Activated T-cell treated with anti-CD3 and anti-CD28 coated beads for 24 hours (primary cell): ENCODE measurements at places on chromosomes 12 and 14.

DNA sequence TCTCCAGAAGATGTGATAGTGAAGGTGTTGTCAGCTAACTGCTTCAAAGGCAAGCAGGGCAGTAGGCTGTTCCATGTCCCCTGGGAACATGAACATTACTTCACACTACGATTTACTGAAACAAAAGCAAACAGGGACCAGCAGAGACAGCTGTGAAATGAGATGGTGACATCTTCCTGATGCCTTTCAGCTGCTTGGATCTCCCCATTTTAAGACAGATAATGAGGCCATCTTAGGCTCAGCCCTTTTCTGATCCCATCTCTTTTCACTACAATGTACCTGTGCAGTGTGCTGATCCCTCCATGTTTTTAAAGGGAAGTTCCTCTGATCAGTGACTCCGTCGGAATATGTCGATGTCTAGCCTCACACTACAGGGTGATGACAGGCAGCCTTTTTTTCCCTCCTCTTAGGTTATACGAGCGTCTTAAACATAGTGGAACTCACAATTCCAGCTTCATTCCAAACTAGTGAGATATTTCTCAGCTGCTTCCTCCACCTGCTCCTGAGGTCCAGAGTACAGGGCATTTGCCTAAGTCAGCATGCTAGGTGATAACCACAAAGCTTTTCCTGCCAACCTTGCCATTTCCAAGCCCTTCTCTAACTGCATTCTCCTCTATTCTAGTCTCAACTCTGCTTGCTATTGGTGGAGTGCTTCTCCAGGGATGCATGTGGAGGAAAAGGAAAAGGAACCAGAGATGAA, 87.6 kb upstream of the EGLN3 start:
- DNase-seq, result no peak

- no peak for DNase-seq
Measured at GRCh38 chr12:4444031-4444430, 1.6 kb downstream of the FGF6 start.

DNA sequence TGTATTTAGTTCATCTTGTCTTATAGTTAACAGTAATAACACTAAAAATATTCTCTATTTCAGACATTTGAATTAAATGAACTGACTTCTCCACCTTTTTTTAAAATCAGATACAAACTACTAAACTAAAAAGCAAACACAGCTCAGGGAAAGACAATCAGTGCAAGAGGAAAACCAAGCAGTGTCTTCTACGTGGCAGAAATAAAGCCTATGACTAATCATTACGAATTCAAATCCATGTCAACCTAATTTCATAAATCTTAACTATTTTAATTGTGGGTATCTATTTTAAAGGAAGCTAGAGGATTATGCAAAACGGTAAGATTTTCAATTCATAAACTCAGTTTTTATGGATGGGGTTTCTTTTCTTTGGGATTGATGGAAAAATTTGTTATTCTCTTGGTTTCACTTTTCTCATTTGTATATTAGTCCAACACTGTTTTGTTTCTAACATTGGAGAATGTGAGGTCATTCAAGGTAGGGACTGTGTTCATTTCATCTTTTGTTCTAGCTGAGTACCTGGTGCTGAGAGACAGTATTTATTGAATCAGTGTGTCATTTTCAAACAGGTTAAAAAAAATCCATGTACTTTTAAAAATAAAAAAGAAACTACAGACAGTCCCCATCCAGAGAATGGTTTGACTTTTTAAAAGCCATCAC, 12.8 kb upstream of the PALS1 start:
- DNase-seq, result no peak

DNA sequence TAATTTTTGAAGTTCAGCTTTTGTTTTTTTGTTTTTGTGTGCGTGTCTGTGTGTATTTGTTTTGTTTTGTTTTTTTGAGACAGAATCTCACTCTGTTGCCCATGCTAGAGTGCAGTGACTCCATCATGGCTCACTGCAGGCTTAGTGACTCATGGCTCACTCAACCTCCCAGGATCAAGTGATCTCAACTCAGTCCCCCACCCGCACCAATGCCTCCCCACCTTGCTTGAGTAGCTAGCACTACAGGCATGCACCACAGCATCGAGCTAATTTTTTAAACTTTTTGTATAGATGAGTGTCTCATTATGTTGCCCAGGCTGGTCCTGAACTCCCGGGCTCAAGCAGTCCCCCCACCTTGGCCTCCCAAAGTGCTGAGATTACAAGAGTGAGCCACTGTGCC, 981.4 kb downstream of the BCL11B start:
- peak; percentile 13 for DNase-seq

DNA sequence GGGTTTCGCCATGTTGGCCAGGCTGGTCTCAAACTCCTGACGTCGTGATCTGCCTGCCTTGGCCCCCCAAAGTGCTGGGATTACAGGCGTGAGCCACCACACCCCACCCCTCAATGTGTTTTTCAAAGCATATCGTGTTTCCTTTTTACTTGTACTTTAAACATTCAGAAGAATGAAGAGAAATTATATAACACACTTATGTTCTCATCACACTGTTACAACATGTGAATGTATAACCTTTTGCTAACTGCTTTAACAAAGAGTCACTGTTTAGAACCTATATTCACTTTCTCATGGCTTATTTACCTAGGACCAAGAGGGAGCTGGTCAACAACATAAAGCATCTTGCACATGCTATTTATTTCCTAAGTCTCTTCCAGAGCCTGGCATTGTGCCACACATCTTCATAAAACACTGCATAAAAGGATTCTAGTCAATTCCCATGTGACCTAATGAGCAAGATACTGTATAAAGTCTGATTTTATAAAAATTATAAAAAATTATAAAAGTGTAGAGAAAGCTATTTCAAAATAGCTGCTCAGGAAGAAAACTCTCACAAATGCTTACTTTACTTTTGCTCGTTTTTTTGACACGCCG, 16.0 kb upstream of the ACTR6 start:
- DNase-seq, result no peak

DNA sequence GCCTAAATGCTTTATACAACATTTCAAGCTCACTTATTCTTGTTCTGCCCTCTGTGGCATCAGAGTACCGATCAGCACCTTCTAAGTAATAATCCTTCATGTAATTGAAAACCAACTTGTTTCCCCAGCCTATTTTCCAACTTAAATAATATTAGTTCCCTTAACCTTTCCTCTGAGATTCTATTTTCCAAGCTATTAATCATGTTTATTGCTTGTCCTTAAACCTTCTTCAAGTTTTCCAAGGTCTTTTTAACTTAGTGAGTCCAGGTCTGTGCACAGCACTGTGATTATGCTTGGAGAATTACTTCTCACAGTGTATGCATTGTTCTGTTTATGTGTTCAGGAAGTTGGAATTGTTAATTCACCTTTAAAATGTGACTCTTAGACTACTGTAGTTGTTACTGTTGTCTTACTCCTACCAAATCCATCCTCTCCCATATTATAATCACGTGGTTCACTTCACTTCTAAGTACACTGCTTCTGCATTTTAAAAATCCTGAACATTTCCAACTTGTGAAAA, 1039.3 kb upstream of the FOXG1 start:
- DNase-seq, result no peak

- no peak for DNase-seq
Measured at GRCh38 chr14:96197969-96198368, 6.7 kb upstream of the BDKRB2 start.

DNA sequence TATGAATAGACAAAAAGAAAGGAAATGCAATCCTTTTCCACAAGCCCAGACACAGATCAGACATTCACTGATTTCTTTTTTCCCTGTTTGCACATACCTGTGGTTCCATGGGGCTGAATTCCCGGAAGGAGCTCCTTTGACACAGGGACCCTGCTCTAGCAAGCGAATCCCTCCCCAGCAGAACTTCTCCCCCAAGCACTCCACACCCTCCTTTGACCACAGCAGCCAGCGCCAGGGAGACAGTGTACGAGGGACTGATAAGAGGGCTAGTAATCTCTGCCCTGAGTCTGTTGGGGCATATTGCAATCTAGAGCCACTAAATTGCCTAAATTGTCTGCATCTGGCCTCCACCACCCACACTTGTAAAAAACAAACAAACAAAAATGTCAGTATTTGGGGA, 83.4 kb upstream of the NTF3 start:
- no peak for DNase-seq

DNA sequence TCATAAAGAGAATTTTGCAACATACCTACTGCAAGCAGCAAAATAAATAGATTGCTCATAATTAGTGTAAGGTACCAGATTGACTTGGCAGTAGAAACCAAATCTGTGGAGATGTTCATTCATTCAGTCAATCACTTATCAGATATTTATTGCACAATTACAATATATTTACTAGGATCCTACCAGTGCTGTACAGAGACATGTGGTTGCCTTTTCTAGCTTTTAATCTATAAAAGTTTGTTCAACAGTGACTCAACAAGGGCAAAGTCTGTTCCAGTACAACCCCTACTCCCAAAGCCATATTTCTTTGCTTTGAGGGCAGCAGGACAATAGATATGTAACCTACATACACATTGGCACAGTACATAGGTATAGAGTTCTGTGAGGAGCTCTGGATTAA, 27.3 kb downstream of the ABCD2 start:
- DNase-seq, result no peak

DNA sequence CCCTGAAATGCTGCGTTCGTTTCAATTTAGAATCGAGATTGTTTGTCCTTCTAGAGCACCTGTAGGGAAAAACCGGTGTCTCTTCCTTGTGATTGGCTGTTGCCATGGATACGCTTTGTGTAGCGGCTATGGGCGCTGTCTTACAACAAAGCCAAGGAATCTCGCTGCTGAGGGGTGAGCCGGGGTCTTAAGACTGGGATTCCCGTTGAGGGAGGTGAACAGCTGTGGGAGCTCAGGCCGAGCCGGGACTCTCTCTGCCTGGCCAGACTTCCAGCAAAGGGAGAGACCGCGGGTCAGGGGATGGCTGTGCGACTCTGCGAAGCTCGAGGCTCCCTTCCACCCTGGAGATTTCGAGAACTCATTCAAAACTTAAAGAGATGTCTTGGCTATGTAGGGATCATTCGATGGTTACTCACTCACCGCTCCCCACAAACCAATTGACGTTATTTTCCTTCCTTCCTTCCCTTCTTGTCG, at the start of the genes LRRIQ1 and TSPAN19:
TSS of gene LRRIQ1 (plus strand) at position 118 of the 474 bp plus-strand sequence. CDS start 1,826 bp downstream, outside the sequence.
TSS of gene TSPAN19 (minus strand) at position 44 of the 474 bp plus-strand sequence. CDS start 6,331 bp downstream, outside the sequence.
- peak; percentile 4 for DNase-seq

GRCh38 chr12:6340745-6341416, 995 bp downstream of the TNFRSF1A start:
- no peak for DNase-seq

DNA sequence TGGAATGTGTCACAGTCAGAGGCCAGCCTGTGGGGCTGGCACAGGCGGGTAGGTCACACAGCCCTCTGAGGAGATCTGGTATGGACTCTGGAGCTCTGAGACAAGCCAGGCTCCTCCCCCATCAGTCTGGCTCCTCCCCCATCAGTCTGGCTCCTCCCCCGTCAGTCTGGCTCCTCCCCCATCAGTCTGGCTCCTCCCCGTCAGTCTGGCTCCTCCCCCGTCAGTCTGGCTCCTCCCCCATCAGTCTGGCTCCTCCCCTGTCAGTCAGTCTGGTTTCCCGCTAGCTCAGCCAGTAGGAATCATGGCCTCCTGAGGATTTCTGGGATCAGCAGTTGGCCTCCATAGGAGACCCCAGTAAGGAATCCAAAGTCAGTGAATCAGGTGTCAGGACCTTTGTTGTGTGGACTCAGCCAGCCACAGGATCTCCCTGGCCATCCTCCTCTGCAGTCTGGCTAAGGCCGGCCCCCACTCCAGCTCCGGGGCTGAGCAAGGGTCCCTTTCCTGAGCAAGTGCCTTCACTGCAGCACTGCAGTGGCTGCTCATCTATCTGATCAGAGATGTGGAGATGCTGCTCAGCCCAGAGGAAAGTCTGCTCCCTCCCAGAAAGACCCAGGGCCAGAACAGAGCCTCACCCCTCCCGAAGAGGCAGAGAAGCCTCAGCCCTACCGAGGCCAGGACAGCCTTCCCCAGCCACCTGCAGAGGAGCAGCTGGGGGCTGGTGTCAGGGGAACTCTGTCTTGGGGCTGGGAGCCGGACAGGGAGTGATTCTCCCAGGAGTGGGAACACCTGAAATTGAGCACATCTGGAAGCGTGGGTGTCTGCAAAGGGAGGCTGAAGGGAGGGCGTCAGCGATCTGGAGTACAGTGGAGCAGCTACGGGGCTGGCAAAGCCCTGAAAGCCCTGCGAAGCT, 35.7 kb downstream of the IQSEC3 start:
- no peak for DNase-seq

GRCh38 chr12:88553941-88554658, 26.2 kb downstream of the KITLG start:
- DNase-seq, result no peak

GRCh38 chr12:67046062-67046461, 223.1 kb upstream of the CAND1 start:
- DNase-seq, result no peak

- no peak for DNase-seq
Measured at GRCh38 chr12:1812650-1813302, 7.6 kb upstream of the LRTM2 start.

DNA sequence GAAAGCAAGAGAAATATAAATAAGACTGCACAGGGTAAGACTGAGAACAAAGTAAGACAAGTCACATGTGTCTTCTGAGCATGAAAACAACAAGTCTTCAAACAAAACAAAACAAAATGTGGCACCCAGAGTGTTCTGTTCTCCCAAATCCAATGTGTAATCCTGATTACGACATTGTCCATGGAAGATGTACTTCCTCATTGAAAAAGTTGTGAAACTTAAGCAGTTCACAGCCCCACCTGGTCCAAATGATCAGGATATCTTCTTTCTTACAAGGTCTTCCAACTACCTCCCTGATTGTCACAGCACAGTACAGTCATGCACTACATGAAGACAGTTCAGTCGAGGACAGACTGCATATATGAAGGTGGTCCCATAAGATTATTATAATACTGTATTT, 23.3 kb upstream of the NEK9 start:
- no peak for DNase-seq

- no peak for DNase-seq
Measured at GRCh38 chr12:26031827-26032226, 73.3 kb downstream of the RASSF8 start.

GRCh38 chr12:126191031-126191891, 1126.0 kb downstream of the AACS start:
- no peak for DNase-seq

- DNase-seq, result no peak
Measured at GRCh38 chr14:31389946-31390345, 30.4 kb downstream of the HEATR5A start.

DNA sequence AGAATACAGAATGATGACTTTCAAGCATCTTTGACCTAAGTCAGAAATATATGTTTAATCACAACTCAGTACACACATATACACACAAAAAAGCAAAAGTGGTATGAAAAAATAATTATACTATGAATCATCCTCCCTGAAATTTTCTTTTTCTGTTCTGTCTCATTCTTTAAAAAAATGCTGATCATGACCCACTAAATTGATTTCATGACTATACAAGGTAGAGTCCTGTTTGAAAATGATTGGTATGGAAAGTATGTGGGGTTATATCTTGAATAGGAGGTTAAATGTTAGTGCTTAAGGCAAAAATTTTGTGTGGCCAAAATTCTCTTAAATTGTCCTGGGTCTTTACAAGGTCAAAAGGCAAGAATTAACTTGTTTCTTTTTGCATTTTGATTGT, 80.4 kb downstream of the SUDS3 start:
- no peak for DNase-seq
